Activated CD4-positive, alpha-beta T cell treated with anti-CD3 and anti-CD28 coated beads, Interleukin-2, amount 50 U/mL, for 4 hours (primary cell): ENCODE measurements at places on chromosomes 2 and 18.

DNA sequence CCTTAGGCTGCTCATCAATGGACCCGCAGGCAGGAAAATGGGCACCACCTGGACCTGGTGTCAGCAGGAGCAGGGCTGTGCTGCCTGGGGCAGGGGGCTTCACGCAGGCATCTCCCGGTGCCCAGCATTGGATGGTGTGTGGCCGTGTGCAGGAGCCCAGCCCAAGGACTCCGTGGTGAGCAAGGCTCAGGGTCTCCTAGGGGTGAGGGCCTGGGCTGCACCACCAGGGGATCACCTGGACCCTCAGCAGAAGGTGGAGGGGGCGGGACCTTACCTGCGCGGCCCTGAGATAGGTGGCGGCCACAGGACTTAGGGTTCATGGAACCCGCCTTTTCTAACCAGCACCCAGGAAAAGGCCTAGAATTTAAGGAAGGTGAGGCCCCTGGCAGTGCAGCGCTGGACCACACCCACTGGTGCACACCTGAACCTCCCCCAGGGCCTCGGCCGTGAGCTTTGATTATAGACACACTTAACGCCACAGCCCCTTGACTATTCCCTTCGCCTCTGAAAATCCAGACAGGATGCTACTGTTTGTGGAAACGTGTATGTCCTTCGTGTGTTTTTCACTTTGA is 89.0 kb downstream of the TMEM18 start:
- no peak for DNase-seq

DNA sequence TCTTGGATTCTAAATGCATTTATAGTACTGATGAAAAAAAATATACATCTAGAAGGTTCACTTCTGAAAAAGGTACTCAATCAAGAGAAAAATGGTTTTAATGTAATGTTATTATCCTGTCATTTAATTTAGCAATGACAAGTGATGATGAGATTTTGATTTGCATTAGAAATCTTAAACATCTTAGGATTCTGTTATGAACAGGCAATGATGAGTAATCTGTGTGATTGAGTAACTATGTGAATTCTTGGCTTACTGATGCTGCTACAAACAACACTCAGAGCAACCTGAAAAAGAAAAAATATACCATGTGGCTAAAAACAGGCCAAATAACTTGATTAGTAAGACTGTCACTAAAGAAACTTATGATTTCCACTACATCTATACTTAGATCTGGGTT is 30.1 kb downstream of the RBKS start:
- DNase-seq, result no peak

DNA sequence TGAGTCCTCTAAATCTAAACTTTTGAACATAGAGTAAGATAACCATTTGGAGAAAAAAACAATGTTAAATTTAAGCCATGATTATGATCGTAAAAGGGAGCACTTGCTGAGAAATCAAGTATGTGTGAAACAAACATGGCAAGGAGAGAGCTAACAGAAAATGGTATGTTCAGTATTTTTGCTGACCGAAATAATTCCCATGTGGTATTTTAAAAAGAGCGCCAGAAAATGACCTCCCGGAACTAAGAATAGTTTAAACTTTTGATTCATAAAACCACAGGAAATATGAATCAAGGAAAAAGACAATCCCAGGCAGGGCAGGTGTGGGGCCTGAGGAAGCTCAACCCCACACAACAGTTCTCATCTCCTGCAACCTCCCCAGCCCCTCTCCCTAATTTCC is 74.2 kb downstream of the DOCK10 start:
- no peak for DNase-seq

DNA sequence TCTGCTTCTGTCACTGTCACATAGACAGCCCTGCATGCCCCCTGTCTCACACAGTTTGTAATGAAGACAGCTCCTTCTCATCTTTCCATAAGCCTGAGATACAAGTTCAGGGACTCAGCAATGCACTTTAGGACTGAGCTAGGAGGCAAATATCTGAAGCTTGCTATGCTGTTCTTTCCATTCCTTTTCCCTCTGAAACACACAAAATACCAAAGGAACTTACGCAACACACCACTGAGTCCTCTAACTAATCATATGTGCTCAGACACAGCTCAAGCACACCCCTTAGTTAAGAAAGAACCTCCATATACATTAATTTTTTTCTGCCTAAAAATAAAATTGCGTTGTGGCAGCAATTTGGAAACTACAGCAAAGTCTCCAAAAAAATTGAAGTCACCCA is 17.9 kb downstream of the SERPINB8 start:
- DNase-seq, result no peak

DNA sequence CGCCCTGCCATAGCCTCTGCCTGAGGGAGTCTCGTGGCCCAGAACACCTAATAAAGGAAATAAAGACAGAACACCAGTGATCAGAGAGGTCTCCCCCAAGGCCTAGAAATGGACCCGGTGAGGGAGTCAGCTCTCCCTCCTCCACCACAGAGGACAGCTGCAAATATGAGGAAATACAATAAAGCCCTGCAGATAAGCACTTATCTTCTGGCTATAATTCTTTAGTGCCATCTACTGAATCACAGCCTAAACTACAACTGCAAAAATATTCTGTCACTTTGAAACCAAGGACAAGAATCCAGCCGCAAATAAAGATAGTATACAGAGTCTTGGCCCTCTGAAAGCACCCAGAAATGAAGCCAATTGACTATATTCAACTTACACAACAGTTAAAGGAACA is 42.4 kb upstream of the TACR1 start:
- DNase-seq, result no peak

DNA sequence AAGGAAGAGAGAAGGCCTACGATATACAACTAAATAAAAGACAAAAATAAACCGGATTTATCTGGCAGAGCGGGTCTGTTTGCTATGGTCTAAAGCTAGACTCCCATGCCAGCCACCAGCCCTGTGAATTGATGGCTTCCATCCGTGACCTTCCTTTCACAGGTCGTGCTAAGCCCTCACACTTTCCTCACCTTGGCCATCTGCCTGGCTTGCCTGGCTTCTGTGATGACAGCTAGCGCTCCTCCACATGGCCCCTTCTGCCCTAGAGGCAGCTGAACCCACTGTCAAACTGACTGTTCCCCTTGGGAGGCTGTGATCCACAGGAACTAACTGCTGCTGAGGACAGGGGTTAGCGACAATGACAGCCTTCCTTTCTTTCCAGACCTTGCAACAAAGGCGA is 32.5 kb downstream of the GAREM1 start:
- DNase-seq, result no peak
